ENCODE measurements at places on chromosomes 2 and 18. TPM values are rescaled to one million over a fixed set of nuclear protein-coding genes. Genes with fewer than 3 reads are reported as not detected.

Gene TYW5
- 6.8 TPM for total RNA-seq

DNA sequence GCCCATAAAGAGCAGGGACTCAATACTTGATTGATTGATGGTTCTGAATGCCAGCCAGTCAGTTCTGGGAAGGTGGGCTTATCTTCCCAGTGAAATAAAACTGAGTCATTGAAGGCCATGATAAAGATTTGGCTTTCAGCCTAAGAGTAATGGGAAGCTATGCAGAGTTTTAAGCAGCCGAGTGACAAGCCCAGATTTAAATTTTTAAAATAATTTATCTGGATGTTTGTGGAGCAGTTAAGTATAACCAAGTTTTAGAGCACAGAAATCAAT lies 122.8 kb downstream of the RAPGEF4 start:
- H3K4me1 ChIP-seq = peaks cover 13% of the 10 kb centered on the region
- H3K27me3 ChIP-seq = no peaks in the 10 kb centered on the region
- no peak overlapping the region for H3K27ac ChIP-seq
- no peak for DNase-seq
- H3K4me3 ChIP-seq = no peak overlapping the region

DNA sequence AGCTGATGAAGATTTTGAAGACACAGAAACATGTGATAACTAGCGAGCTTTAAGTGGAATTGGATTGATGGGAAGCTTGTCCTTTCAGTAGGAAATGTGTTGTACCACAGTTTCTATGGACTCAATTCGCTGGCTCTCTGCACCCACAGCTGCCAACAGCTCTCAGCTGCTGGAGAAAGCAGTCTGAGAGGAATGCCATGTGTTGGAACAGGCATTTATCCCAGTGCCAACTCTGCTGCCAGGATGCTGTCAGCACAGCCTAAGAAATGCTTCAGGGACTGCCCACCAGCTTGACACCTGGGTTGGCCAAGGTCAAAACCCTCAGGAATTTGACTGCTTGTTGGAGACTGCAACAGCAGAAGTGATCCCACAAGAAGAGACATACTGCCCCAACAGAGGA lies 193.0 kb upstream of the THSD7B start:
- H3K36me3 ChIP-seq = no peaks in the 10 kb centered on the region
- DNase-seq = no peak
- no peak overlapping the region for H3K27ac ChIP-seq

Gene NYAP2
- total RNA-seq = not detected

- peaks cover 14% of the 10 kb centered on the region for H3K4me1 ChIP-seq
- DNase-seq = no peak
- H3K27me3 ChIP-seq = peaks cover 17% of the 10 kb centered on the region
- peaks cover 1% of the 10 kb centered on the region for H3K36me3 ChIP-seq
- H3K27ac ChIP-seq = no peak overlapping the region
Observed at GRCh38 chr2:98702127-98702802, 28.7 kb downstream of the MGAT4A start.

GRCh38 chr18:63606526-63606925 lies 19.4 kb downstream of the SERPINB13 start:
- no peak overlapping the region for H3K27ac ChIP-seq
- peaks cover 26% of the 10 kb centered on the region for H3K27me3 ChIP-seq
- H3K4me1 ChIP-seq = no peaks in the 10 kb centered on the region
- no peaks in the 10 kb centered on the region for H3K36me3 ChIP-seq
- no peak overlapping the region for H3K4me3 ChIP-seq
- DNase-seq = no peak

Gene DLX1
- total RNA-seq = 6.7 TPM

Gene FAM110C
- 0.22 TPM for total RNA-seq

Gene SLC5A7
- total RNA-seq = not detected

GRCh38 chr2:241638940-241639339 lies 1.4 kb downstream of the ATG4B start:
- DNase-seq = no peak
- H3K4me1 ChIP-seq = peaks cover 55% of the 10 kb centered on the region
- H3K27ac ChIP-seq = peak overlapping the region; percentile 45
- peak overlapping the region; percentile 74 for H3K4me3 ChIP-seq
- peaks cover 1% of the 10 kb centered on the region for H3K36me3 ChIP-seq

- peaks cover 49% of the 10 kb centered on the region for H3K4me1 ChIP-seq
- H3K27ac ChIP-seq = no peak overlapping the region
- no peaks in the 10 kb centered on the region for H3K36me3 ChIP-seq
- H3K4me3 ChIP-seq = peak overlapping the region; percentile 6
Observed at GRCh38 chr2:173990245-173990644, 25.1 kb upstream of the SP3 start.

Data from chondrocyte (in vitro differentiated cells).